Hypothalamus (tissue), 51 donors: ENCODE measurements at places on chromosomes 13 and 19.

DNA sequence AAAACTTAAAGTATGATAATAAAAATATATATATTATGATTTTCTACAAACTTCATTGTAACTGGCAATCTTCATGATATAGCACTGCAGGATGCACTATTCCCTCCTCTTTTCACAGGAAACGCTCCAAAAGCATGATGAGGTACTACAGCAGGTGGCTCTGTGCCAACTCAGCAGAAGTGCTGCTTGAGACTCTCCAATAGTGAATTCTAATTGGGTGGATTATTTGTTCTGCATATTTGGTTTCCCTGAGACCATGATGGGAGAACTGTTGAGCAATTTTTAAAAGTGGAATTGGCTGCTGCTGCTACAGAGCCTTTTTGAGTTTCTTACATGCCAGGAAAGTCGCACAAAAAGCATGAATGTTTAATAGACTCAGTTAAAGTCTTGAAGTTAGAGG lies 1782.4 kb upstream of the PCDH20 start:
- DNase-seq, result no peak

DNA sequence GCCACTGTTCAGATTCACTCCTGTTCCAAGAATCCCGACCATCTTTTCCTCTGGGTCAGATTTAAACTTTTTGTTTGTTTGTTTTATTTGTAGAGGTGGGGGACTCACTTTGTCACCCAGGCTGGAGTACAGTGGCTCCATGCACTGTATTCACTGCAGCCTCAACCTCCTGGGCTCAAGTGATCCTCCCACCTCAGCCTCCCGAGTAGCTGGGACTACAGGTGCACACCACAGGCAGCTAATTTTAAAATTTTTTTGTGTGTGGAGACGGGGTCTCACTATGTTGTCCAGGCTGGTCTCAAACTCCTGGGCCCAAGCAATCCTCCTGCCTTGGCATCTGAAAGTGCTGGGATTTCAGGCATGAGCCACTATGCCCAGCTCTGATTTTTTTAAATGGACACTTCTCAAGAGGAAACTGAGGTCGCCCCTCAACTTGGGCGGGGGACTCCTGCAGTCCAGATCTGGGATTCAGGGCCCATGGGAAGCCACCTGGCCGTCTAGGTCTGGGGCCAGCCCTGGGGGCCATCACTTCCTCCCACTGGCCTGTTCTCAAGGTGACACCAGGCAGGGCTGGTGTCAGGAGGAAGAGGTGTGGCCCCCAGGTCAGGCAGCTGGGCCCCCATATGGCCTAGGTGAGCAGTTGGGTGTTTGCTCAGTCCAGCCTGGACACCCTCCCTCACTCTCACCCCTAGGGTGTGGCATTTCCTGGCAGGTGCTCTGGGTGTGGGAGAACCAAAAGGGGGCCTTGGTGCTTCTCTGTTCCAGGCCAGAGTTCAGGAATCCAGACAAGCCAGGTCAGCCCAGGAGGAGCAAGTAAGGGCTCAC lies 1.3 kb downstream of the B3GNT3 start:
- DNase-seq, result no peak

GRCh38 chr19:1189419-1189818 lies 15.4 kb upstream of the SBNO2 start:
- DNase-seq, result no peak

DNA sequence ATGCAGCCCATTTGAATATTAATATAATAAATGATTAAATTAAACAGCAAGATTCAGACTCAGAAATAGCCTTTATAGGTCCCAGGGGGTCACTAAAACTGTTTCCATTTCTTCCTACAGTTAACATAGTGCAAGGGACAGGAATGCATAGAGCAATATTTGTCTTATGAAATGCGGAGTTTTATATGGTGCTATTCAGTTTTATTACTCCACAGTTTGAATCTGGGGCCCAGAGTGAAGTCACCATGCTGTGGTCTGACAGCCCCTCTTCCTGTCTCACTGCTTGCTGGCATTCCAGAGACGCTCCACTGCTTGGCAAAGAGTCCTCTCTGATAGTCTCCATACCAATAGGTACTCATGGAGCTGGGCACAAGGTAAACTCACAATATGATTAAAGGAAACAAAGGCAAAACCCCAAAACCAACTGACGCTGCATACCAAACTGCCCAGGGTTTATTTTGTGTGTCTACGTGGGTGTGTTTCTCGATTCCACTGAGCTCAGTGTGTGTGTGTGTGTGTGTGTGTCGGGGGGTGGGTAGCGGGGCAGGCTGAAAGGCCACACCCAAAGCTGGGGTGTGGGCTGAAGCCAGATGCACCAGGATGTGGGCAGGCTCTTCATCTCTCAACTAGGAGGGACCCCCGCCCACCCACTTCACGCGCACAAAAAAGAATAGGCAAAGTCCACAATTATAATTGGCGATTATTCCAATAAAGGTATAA lies 277.9 kb downstream of the TSHZ3 start:
- no peak for DNase-seq

DNA sequence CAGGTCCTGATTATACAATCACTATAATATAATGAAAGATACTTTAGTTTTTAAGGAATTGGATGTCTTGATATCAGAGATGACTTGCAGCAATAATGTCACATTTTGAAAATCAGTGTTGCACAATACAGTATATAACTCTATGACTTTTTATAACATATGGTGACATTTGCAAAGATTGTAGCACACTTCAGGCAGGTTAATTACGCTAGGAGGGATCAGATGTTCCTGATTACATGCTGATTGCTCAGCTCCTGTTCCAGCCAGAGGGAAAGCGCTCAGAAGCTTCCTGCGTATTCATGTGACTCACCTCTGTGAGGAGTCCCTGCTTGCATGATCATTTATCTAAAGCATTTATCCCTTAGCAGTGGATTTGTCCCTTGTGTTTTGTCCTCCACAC lies 265.6 kb downstream of the GPC5 start:
- DNase-seq, result no peak

DNA sequence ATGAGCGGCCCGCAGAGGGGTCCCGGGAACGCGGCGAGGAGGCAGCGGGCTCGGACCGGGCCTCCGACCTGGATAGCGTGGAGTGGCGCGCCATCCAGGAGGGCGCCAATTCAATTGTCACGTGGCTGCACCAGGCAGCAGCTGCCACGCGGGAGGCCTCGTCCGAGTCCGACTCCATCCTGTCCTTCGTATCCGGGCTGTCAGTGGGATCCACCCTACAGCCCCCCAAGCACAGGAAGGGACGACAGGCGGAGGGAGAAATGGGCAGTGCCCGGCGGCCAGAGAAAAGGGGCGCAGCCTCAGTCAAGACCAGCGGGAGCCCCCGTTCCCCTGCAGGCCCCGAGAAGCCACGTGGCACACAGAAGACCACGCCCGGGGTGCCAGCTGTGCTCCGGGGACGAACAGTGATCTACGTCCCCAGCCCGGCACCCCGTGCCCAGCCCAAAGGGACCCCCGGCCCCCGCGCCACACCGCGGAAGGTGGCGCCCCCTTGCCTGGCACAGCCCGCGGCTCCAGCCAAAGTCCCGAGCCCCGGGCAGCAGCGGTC lies 10.7 kb downstream of the C19orf25 start:
- no peak for DNase-seq

DNA sequence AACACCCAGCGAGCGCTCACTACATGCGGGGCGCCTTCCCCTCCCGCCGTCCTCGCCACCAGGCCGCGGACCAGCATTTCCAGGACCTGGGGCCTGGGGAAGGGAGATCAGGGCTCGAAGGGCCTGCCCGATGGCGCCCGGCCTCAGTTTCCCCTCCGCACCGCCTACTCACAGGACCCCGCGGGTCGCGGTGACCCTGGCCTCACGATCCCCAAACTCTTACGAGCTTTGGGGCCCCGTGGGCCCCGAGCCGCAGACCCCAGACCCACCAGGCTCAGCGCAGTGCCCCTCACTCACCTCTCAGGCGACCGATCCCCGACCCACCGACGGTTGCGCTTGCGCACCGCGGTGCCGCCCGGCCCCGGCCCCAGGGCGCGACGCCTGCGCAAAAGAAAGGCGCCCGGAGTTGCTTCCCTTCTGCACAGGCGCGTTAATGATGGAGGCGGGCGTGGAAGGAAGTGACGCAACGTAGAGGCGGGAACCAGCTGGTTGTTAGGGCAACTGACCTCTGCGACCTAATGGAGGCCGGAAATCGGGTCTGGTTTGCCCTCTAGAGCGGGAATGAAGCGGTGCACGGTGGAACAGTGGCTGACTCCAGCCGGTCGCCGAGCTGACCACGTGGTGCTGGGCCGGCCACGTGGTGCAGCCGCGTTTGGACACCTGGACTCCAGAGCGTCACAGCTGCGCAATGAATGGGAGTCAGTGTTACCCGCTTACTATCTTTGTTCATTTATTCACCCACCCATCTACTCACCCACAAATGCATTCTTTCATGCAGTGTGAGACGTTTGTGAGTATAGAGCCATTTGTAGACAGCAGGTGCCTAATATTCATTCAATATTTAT lies at the start of gene SGTA:
Gene SGTA, minus strand, starts transcription at position 338 of the 845 bp plus-strand sequence. CDS start 14,205 bp downstream, outside the sequence.
- DNase-seq, result peak; percentile 97

GRCh38 chr13:95642028-95642621 lies 2.4 kb downstream of the DZIP1 start:
- DNase-seq, result no peak

DNA sequence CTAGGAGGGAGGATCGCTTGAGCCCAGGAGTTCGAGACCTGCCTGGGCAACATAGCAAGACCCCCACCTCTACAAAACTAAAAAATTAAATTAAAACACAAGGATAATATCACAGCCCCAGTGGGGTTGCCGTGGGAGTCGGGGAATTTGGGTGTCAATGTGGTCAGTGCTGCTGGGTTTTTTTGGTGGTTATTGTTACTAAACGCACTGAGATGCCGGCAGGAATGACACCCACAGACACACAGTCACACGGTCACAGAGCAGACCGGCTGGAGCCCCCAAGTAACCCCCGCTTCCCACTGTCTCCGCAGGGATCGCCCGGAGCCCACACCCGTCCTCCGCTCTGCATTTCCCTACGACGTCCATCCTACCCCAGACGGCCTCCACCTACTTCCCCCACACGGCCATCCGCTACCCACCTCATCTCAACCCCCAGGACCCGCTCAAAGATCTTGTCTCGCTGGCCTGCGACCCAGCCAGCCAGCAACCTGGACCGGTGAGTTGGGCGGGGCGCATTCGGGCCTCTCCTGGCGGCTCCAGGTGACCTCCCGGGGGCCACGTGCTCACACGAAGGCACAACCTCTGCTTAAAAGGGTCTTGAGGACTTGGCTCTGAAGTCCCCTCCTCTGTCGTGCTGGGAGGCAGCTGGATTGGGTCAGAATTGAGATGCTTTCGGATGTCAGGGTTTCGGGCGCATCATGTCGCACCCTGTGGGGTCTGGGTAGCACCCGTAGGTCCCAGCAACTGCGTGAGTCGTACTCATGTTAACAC lies 28.0 kb downstream of the SMIM24 start:
- no peak for DNase-seq

- no peak for DNase-seq
Measured at GRCh38 chr13:60080850-60081249, 82.9 kb downstream of the DIAPH3 start.

- DNase-seq, result no peak
Measured at GRCh38 chr19:29795461-29796172, 16.2 kb upstream of the CCNE1 start.

GRCh38 chr13:33375421-33375820 lies 89.9 kb upstream of the STARD13 start:
- no peak for DNase-seq

- DNase-seq, result no peak
Measured at GRCh38 chr13:73059460-73060250, 850 bp downstream of the KLF5 start.

DNA sequence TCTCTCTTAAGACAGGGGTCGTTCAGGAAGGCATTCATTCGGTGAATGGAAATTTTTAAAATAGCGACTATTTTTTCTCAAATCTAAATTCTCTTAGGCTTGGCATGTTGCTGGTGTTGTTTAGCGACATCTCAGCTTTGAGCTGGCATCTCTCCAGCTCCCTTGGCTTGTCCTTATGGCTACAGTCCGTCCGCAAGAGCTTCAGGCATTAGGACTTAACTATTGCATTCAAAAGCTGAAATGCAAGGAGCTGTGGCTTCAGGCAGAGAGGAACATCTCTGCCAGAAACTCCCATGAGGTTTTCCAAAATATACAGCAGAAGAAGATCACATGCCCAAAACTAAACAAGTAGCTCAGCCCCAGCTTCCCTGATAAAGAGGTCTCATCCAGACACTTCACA lies 578.5 kb downstream of the EFNB2 start:
- DNase-seq, result no peak

DNA sequence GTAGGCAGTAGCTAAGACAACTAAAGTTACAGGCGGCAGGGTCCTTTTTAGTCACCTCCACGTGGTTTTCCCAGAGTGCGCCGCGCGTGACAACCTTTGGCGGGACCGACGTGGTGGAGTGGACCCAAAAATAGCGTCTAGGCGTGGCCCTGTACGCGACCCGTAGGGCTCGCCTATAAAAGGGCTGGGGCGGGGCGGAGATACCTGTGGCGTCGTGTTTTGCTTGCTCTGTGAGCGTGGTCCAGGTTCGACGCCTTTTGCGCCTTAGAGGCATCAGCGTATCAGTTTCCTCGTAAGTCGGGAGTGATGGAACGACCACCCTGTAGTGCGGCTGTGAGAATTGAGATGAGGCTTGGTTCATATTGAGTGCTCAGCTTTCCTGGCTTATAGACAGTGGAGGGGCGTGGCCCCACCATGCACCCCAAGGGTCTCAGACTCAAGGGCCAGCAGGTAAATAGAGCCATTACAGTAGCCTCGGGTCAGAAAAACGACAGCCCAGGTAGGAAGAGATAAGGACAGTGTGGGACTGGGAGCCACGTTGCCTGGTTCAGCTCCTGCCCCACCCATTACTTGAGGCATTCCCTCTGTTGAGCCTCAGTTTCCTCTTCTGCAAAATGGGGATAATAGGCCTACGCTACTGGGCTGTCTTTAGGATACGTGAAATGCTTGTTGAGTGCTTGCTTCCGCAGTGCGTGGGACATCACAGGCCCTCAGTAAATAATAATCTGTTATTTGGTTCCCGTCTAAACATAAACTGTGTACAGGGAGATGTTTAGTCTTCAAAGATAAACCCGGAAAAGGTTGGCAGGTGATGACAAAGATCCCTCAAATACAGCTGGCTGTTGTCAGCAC lies 693 bp upstream of the TMED1 start:
- DNase-seq, result no peak

GRCh38 chr19:3097442-3097871 lies 3.3 kb downstream of the GNA11 start:
- no peak for DNase-seq

GRCh38 chr13:93745884-93746283 lies 519.3 kb downstream of the GPC6 start:
- DNase-seq, result no peak

DNA sequence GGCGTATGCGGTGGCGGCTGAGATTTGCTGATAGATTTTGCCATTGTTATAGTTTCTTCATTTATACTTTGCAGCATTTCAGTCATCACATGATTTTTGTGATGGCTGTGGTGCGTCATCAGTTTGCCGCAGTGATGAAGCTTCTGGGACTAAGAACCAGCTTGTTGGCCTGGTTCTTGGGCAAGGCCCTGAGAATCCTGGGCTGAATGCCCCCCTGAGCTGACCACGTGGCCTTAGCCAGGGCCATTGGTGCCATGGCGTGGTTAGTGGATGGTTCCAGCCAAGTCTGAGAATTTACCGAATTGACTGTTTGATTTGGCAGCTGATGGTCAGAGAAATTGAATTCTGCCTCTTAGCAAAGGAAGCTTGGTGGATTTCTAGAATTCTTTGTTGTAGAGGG lies 17.8 kb downstream of the GATAD2A start:
- DNase-seq, result no peak
